ENCODE measurements at places on chromosomes 4 and X.

- DNase-seq: no peak
These were observed 134.1 kb downstream of the PJA1 start for GRCh38 chrX:69031181-69031580.

- DNase-seq: no peak
These were observed 176.9 kb upstream of the ARHGEF9 start for GRCh38 chrX:63961964-63962363.

- no peak for DNase-seq
These were observed 1420.1 kb upstream of the TENM3 start for GRCh38 chr4:180823108-180823507.

- DNase-seq: no peak
These were observed 4.3 kb upstream of the MAP7D3 start for GRCh38 chrX:136255541-136255940.

DNA sequence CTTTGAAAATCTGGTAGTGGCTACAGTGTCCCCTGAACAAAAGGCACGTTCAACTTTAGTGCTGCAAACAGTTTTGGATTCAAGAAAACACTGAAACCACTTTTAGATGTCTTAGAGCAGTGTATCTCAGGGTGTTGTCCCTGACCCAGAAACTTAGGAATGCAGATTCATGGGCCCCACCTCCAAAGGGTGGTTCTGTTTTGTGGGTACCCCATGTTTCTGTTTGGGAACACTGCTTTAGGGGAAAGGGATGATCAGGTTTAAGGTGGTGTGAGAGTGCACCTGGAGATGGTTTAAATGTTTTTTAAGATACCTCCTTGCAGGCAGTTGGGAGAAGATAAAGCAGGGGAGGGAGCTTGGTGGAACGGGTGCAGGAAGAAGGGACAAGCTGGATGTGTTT is 55.6 kb downstream of the JADE1 start:
- no peak for DNase-seq

DNA sequence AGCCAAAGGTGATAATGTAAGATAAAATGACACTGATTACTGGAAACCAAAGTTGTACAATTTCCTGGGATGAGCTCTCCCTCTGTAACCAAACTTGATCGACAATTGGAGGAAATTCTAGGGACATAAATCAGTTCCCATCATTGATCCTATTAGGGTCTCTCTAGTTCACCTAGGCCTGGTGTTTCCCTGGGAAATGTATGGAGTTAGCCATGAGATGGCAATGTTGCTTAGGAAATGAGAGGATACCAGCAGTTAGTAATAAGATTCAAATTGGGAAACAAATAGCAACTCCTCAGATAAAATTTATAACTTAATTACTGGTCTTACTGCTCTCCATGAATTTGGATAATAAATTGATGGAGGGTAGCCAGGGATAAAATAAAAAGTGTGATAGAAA is 52.2 kb downstream of the SPATA18 start:
- no peak for DNase-seq

DNA sequence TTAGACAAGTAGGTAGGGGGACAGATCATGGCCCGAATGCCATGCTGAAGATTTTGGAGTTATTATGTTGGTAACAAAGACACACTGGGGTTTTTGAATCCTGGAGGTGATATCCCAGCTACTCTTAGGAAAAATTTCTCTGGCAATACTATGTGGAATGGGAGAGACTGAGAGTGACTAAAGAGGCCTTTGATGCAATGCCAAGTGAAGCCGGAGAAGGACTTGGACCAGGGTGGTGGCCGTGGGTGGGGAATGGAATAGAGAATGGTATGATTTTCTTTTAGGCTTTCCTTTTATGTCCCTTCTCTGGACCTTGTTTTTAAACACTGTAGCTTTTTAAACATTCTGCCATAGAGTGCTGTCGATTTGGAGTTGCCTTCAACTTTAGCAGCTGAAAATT is 141.6 kb downstream of the DCLK2 start:
- no peak for DNase-seq

GRCh38 chr4:19241895-19242294 is 1009.8 kb upstream of the SLIT2 start:
- DNase-seq: no peak

- no peak for DNase-seq
These were observed 1434.8 kb downstream of the RAPGEF2 start for GRCh38 chr4:160537681-160538080.

- DNase-seq: no peak
These were observed 1.6 kb downstream of the NAT8L start for GRCh38 chr4:2060611-2061185.

- DNase-seq: no peak
These were observed 9.3 kb downstream of the PAGE4 start for GRCh38 chrX:49838374-49838773.

- DNase-seq: no peak
These were observed 28.7 kb downstream of the INPP4B start for GRCh38 chr4:142817442-142817841.

DNA sequence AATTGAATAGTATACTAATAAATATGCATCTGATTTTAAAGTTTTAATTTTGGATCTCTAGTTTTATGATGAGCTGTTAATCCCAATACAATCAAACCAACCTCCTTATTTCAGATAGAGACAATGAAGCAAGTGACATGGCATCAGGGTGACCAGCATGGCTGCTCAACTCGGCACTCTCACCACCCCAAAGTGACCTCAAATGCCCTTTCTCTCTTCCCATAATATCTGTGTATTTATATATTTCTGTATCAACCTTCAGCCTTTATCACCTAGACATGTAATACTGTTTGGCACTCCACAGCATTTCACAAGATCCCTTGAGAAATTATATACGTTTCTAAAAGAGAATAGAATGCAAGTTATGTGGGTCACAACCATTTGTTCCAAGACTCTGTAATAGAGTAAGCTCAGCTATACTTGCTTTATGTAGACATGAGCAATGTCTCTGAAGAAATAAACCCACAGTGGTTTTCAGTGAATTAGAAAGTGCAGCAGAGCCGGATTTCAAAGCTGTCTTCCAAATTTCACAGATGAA is 1623.2 kb upstream of the PABPC4L start:
- DNase-seq: no peak
